ENCODE measurements at places on chromosomes 2 and 18.

DNA sequence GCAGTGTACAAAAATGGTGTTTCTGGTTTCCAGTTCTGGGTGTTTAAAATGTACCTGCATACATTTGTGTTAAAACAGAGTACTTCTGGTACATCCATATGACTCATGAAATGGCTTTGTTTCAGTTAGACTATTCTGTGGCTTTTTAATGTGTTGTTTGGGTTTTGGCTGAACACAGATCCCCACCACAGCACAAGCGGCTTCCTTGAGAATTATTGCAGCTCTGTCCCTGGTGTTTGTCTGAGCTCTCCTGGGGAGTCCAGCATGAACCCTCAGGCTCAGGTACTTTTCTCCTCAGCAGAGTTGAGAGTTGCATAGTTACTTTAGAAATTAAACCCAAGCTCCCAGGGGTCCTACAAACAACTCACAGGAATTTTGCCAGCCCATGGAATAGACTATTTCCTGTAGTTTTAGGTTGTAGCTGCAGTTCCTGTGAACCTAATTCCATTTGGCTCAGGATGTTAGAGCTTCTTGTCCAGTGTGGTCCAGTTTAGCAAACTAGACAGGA is 64.8 kb upstream of the EML6 start:
- H3K4me3 ChIP-seq, result no peak overlapping the region
- H3K36me3 ChIP-seq, result peaks cover 45% of the 10 kb centered on the region
- no peak for DNase-seq
- peak overlapping the region; percentile 18 for H3K27ac ChIP-seq

DNA sequence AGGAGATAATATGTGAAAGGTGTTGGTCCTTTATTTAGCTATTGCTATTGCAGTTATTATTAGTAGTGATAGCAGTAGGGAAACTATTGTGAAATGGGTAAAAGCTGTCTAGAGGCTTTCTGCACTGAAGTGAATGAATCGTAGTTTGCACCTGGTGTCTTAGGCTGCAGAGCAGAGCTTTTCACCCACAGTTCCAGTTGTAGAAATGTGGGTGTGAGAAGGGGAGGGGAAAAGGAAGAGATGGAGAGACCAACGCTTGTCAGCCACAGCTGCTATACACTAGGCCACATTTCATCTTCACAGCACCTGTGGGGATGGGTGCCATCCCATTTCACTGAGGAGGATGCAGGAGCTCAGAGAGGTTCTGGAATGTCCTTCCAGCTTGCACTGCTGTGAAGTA is 50.0 kb downstream of the TRPM8 start:
- no peaks in the 10 kb centered on the region for H3K36me3 ChIP-seq
- H3K4me1 ChIP-seq, result no peaks in the 10 kb centered on the region
- no peak overlapping the region for H3K27ac ChIP-seq
- H3K27me3 ChIP-seq, result no peaks in the 10 kb centered on the region
- DNase-seq, result no peak

DNA sequence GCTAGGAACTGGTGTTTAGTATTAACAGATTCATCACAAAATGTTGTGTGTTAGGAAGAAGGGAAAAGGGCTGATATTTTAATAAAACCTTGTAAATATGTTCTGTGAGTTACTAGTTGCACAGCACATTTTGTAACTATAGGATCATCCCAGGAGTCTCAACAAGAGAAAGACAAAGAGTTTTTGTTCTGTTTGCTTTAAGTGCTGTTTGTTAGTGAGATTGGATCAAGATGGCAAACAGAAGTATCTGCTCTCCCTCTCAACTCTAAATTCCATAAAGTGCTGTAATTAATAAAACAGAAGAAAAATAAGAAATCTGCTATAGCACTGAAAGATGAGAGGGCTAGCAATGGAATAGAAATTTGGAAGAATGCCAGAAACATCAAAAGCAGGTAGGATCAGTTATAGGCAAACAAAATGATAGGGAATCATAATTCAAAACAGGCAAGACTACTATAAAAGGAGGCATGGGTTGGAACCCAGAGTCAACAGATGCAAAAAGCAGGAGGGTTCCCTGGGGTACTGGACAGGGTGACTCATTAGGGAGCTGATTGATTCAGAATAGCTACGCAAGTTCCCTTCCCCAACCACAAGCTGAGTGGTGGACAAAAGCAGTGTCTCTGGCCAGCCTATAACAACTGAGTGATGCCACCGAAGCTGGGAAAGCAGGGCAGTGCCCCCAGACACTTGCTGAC is 75.8 kb downstream of the DYNC1I2 start:
- DNase-seq, result no peak
- no peaks in the 10 kb centered on the region for H3K27me3 ChIP-seq
- H3K4me3 ChIP-seq, result no peak overlapping the region

DNA sequence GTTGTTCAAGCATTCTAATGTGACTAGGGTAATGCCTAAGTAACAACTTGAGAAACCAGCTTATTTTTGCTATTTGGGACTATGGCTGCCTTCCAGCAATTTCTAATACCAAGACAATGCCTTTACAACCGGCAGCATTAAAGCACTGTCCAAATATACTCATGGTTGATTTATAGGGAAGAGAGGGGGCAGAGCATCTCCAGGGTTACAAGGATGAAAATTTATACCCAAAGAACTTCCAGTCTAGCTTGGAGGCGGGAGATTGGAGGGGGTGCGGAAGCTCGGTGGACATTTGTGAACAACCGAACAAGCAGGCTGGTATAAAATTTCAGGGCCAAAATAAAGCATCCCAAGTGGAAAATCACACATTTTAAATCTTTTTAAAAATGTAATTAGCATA is 294.9 kb upstream of the STON1 start:
- H3K4me1 ChIP-seq, result no peaks in the 10 kb centered on the region
- H3K27ac ChIP-seq, result no peak overlapping the region

GRCh38 chr2:25368660-25369059 is 26.9 kb upstream of the DNMT3A start:
- H3K27me3 ChIP-seq, result no peaks in the 10 kb centered on the region
- peaks cover 31% of the 10 kb centered on the region for H3K4me1 ChIP-seq
- H3K27ac ChIP-seq, result no peak overlapping the region
- DNase-seq, result peak; percentile 45

DNA sequence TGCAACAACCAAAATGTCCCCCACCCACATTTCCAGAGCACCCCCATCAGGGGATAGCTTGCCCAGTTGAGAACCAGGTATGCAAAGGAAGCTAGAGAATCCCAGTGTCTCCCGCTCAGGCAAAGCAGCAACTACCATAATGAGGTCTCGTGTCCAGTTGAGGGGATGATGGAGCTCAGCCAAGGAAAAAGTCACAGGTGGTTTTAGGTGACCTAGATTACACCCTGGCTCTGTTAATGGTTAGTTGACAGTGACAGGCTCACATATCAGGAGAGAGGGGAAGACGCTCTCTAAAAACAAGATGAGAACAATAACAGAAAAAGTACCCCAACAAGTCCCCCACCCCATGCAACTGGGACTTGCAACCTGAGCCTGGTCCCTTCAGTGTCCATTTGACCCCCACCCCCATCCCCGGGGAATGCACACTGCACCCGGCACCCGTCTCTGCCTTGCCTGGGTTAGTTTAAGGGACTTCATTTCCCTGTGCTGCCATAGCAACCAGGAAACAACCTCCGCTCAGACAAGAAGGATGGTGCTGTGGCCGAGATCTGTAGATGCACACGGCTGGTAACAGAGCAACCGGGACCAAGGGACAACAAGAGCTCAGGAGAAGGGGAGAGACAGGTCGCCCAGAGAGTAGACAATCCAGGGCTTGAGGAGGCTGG is at the start of gene KIAA2012:
TSS of gene KIAA2012 (plus strand) at position 519 of the 665 bp plus-strand sequence. CDS start 373 bp downstream, outside the sequence.
- peaks cover 11% of the 10 kb centered on the region for H3K4me1 ChIP-seq

DNA sequence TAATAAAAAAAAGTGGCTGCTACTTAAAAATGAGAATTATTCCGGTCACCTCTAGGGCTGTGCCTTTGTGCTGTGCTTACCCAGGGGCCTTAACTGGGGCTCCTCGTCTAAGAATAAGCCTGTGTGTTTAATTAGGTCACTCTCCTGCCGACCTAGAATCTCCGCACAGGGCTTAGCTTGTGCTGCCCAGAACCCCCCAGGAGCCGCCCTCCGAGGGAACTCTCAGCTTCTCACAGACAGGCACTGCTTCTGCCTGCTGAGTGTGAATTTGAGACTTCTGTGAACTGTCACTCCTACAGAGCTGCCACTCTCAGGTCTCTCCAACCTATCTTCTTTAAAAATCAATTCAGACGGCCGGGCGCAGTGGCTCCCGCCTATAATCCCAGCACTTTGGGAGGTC is 11.9 kb upstream of the NT5DC4 start:
- H3K4me3 ChIP-seq, result no peak overlapping the region
- H3K27me3 ChIP-seq, result no peaks in the 10 kb centered on the region
- peaks cover 9% of the 10 kb centered on the region for H3K4me1 ChIP-seq
- no peaks in the 10 kb centered on the region for H3K36me3 ChIP-seq

GRCh38 chr2:222239945-222240675 is 58.7 kb downstream of the PAX3 start:
- H3K36me3 ChIP-seq, result no peaks in the 10 kb centered on the region
- peaks cover 64% of the 10 kb centered on the region for H3K27me3 ChIP-seq
- no peak for DNase-seq
- peaks cover 6% of the 10 kb centered on the region for H3K4me1 ChIP-seq

DNA sequence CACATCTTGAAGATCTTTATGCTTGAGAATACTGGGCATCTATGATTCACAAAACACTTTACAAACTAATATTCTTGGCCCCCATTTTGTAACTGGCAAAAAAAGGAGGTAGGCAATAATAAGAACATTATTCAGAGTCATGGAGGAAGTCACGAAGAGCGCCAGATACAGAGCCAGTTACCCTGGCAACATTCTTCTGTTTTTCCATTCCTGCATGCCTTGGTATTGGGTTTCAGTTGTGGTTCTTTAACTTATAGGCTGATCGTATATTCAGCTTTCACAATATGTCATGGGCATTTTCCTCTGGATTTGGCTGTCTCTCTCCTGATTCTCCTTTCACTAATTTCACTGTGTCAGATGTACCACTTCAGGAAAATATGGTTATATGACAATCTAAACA is 234.7 kb downstream of the HRH4 start:
- H3K4me3 ChIP-seq, result no peak overlapping the region
- no peak for DNase-seq
- no peaks in the 10 kb centered on the region for H3K36me3 ChIP-seq
- H3K27ac ChIP-seq, result no peak overlapping the region
- no peaks in the 10 kb centered on the region for H3K27me3 ChIP-seq

GRCh38 chr2:172128484-172128883 is 25.8 kb upstream of the DLX2 start:
- H3K4me1 ChIP-seq, result no peaks in the 10 kb centered on the region
- no peaks in the 10 kb centered on the region for H3K27me3 ChIP-seq
- H3K36me3 ChIP-seq, result no peaks in the 10 kb centered on the region
- DNase-seq, result no peak
- no peak overlapping the region for H3K4me3 ChIP-seq

DNA sequence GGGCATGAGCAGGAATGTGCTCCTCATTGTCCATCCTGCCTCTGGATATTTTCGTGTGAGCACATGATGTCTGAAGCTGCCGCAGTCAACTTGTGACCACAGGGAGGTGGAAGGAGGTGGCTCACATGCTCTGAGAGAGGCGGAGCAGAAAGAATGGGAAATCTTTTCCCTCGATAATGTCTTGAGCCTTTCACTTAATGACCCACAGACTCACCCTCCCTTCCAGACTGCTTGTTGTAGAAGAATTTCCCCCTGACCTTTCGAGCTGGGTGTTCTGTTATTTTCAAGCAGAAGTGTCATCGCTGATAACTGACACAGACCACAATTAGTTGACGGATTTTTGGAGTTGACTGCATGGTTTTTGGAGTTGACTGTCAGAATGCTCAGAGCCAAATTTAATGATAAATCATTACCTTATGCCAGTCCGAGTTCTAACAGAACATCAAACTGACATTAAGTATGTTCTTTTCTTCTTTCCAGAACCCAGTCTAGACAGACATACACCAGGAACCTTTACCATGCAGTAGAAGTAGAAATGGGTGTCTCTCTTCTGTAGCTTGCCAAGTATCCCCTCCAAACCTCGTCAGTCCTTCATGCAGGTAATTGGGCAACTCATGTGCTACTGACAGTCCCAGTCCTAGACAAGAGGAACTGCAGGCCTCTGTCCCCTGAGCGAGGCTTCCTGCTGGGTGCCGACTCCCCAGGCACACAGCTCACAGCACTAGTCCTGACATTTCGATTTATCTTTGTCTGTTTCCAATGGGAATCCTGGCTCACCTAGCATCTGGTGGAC is 29.4 kb upstream of the RTTN start:
- no peak for DNase-seq
- H3K27ac ChIP-seq, result no peak overlapping the region
- H3K4me1 ChIP-seq, result no peaks in the 10 kb centered on the region
- no peaks in the 10 kb centered on the region for H3K36me3 ChIP-seq
- no peak overlapping the region for H3K4me3 ChIP-seq
- no peaks in the 10 kb centered on the region for H3K27me3 ChIP-seq

- H3K27ac ChIP-seq, result no peak overlapping the region
- H3K4me1 ChIP-seq, result no peaks in the 10 kb centered on the region
- no peak overlapping the region for H3K4me3 ChIP-seq
- no peaks in the 10 kb centered on the region for H3K36me3 ChIP-seq
- no peaks in the 10 kb centered on the region for H3K27me3 ChIP-seq
Observed at GRCh38 chr18:72107647-72108383, 436.3 kb downstream of the CBLN2 start.

- H3K36me3 ChIP-seq, result no peaks in the 10 kb centered on the region
- no peak overlapping the region for H3K27ac ChIP-seq
- no peak overlapping the region for H3K4me3 ChIP-seq
- H3K4me1 ChIP-seq, result no peaks in the 10 kb centered on the region
- no peaks in the 10 kb centered on the region for H3K27me3 ChIP-seq
Observed at GRCh38 chr18:42752916-42753315, 362.6 kb downstream of the RIT2 start.

GRCh38 chr2:191892391-191892790 is 45.5 kb upstream of the CAVIN2 start:
- H3K4me1 ChIP-seq, result no peaks in the 10 kb centered on the region
- H3K4me3 ChIP-seq, result no peak overlapping the region
- H3K27ac ChIP-seq, result no peak overlapping the region
- DNase-seq, result no peak

DNA sequence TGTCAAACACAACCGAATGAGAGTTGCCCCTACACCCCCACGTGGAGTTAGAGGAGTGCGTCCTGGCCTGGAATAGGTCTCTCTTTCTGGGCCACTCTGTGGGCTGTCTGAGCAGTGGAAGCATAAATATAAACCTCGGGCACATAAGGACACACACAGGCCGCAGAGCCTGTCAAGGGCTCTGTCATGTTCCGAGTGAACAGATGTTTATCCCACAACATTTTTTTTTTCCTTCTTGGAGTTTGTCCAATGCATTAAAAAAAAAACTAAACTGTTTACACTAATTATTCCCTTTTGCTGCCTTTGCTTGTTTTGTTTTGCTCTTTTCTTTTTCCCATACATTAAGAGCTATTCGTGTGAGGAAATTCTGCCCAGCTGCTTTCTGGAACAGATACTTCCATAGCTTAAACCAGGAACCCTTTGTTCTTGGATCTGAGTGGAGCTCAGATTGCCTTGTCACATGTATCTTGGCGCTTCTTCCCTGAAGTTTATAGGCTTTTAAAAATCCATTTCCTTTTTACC is 228.3 kb upstream of the FOSL2 start:
- peaks cover 3% of the 10 kb centered on the region for H3K4me1 ChIP-seq
- peak; percentile 63 for DNase-seq
- no peak overlapping the region for H3K27ac ChIP-seq
- H3K4me3 ChIP-seq, result no peak overlapping the region
- H3K27me3 ChIP-seq, result no peaks in the 10 kb centered on the region

DNA sequence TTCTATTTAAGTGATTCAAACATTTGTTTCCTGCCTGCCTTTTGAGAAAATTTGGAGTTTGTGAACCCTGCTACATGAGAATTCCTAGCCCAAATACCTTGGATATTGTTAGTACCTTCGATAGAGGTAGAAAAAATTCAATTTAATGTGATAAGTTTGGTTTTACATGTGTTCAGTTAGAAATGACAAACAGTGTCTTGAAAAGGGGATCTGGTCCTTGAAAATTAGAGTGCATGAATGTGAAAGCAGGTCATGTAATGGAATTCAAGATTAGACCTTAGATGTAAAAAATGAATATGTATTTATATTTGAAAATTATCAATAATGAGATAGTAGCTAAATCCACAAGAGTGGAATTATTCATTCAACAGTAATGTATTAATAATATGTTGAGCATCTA is 70.5 kb downstream of the PIK3C3 start:
- no peak overlapping the region for H3K27ac ChIP-seq
- H3K4me3 ChIP-seq, result no peak overlapping the region
